Effector memory CD4-positive, alpha-beta T cell (primary cell): ENCODE measurements at places on chromosomes 12 and 14.

- no peak for DNase-seq
Observed at GRCh38 chr12:96878704-96879103, 28.4 kb upstream of the NEDD1 start.

DNA sequence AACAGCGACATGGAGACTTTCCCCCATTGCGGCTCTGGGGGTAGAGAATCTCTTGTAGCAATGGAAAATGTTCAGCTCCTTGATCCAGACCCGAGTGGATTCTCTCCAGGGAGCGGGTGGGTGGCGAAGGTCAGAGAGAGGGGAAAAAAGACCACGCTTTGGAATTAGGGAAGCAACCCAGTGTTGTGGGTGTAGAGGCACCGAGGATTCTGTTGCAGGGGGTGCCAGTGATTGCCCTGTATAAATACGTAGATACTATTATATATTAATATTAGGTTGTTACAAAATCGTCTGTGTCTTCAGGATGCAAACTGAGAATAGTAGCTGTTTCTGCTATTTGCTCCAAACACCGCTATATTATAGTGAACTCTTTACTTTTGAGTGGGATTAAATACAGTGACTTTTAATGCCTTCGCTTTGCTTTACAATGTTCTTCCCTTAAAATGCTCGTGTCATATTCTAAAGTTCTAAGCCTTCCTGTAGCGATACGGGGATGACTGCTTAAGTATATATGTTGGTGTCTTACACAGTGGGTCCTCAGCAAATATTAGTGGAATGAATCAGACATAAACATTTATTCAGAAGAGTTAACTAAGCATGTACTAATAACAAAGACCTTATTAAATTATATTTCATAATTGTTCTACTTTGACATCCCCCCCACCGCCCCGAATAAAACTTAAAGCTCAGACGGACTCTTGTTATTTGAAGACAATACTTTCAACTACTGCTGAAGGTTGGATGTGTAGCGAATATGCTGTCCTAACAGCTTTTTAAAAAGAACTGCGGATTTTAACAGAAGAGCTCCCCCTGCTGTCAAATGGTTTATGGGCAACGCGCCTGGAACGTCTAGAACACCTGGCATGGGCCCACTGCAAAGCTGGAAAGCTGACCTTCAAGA, 136.4 kb upstream of the KRAS start:
- peak; percentile 47 for DNase-seq

DNA sequence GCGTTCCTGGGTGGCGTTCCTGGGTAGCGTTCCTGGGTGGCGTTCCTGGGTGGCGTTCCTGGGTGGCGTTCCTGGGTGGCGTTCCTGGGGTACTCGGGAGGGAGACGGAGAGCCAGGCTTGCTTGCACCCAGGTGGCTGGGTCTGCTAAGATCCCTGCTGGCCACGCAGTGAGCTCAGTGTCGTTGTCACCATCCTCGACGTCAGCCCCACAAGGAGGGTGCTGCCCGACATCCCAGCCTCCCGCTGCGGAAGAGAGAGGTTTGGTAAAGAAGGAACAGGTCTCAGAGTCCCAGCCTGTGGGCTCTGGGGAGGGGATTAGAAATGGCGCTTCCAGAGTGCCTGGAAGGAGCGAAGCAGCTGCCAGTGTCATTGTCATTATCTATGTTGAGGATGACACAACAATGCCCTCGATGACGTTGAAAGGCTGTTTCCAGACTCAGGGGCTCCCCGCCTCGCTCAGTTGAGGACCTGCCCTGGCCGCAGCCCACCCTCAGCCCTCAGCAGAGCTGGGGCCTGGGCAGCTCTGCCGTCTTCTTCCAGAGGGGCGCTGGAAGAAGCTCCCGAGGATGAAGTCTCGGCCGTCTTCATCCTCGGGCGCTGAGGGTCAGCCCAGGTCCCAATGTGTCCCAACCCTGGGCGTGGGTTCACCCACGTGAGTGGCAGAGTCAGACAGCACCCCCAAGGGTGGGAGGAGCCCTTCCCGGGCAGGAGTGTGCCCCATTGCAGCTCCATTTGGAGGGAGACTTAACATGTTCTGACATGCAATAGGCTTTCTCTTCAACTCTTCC, 328.8 kb downstream of the ADGRD1 start:
- no peak for DNase-seq

GRCh38 chr14:44162197-44162596, 344.9 kb downstream of the FSCB start:
- DNase-seq = no peak

- DNase-seq = no peak
Observed at GRCh38 chr12:61525331-61525730, 734.9 kb upstream of the USP15 start.

DNA sequence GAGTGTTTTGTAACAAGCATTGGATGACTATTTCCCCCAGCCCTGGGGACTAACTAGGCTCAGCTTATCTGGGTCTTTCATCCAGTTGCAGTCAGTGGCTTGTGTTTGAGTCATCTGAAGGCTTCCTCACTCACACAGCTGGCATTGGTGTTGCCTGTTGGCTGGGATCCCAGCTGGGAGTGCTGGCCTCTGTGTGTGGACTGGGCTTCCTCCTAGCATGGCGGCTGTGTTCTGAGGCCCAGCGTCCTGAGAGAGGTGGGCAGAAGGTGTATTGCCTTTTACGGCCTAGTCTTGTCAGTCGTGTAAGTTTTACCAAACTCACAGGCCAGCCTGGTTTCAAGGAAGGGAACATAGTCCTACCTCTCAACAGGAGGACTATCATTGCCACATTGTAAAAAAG, 28.3 kb upstream of the PPP2R5C start:
- DNase-seq = no peak

GRCh38 chr12:46473634-46474329, 101.2 kb upstream of the SLC38A2 start:
- no peak for DNase-seq

DNA sequence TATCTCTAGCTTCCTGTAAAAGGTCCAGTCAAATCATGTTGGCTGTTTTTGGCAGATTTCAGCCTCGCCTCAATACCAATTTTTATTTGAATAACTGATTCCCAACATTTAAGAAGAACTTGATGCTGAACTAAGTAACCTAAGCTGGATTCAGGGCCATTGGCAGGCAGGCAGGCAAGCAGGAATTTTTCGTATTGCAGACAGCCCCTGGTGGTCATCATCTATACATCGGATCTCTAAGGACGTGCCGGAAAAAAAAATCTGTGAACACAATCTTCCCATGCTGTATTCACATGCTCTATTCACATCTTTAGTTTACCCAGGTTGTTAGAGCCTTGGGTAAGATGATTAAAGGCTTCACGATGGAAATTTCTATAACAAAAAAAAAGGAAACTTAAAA, 7.0 kb downstream of the VCPKMT start:
- DNase-seq = no peak
